ENCODE measurements at places on chromosomes 3 and 15.
A peak's percentile ranks its signal among the peaks of the same experiment; 100 is the strongest.

DNA sequence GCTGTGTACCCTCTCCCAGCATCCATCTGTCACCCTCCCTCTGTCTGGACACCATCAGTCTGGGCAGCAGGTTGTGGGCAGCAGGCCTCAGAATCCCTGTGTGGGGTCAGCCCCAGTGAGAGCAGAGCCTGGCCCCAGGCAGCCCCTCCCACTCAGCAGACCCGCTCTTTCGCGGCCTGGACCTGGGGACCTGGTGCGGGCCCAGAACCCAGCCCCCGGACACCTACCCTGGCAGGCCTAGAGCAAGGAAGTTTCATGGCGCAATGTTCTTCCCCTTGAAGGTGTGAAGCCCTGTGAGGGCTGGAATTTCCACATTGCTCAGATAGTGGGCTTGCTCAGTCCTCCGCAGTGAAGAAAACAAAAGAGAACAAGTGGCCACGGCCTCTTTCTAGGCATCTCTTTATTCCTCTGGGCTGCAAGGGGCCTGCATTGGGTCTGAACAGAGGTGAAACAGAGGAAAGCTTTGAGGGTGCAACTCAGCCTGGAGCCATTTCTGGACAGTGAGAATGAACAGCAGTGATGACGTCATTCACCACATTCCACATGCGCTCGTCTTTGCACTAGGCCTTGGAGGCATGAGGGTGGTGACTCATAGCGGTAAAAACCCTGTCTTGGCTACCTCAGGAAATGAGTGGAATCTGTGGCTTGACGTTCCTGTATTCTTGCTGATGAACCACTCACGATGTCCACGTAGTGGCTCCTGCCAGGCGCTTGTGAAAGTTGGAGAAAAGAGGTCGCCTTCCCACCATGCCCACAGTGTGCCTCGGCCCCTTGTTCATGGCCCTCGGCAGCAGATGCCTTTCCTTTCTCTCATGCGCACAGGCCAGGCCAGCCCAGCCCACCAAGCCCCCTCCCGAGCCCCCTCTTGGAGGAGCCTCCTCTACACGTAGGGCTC lies 66.1 kb downstream of the SLC30A4 start:
- DNase-seq: peak; percentile 99

DNA sequence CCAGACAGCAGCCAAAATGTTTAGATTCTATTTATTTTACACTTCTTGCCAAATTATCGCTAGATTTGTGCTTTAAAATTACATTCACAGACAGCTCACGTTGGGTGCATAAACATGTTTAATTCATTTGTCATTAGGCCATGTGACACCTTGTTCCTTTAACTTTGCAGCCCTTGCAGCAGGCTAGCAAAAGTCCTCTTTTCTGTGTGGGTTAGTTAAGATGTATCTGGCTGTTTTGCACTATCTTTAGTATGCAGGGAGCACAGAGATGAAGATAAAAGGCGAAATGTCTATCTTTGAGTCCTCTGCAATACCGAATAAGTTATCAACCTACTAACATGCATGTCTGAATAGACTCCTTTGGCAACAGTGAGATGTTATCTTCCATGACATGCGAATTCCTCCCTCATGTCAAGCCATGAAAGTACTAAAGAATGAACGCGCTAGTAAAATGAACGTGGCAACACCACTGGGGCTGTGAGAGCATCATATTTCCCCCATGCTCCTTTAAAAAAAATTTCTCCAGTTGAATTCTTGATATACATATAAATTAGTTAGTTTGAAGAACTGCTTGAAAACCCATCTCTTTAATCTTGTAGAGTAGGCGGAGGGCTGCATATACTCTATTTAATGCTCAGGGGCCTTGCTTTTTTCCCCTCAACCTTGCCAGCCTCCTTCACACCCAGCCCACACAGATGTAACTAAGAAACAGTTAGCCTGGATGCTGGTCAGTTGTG lies 620.4 kb upstream of the NR2F2 start:
- DNase-seq: no peak

GRCh38 chr15:75176396-75176761 lies 25.3 kb upstream of the C15orf39 start:
- peak; percentile 54 for DNase-seq

- no peak for DNase-seq
These were observed 21.2 kb upstream of the NRG4 start for GRCh38 chr15:76033438-76033837.

GRCh38 chr15:63722204-63722808 lies 111.4 kb downstream of the HERC1 start:
- no peak for DNase-seq

- no peak for DNase-seq
These were observed 138.3 kb downstream of the GSK3B start for GRCh38 chr3:119955972-119956371.

DNA sequence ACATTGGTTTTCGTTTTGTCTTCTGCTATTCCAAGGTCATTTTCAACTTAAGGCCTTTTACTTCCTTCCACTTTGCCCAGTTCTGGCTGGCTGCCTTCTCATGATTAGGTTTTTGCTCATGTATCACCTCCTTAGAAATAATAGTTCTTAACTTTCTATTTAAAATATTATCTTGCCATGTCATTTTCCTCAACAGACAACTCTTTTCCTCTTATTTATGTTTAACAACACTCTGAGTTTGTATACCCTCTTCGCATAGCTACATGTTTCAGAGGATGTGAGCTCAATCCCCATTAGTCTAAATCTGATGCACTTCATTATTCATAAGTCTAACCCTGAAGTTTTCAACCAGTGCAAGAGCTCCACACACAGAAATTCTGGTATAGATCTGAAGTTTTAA lies 299.1 kb downstream of the BCHE start:
- DNase-seq: no peak

- DNase-seq: no peak
These were observed 66.2 kb downstream of the CORO2B start for GRCh38 chr15:68644996-68645395.

DNA sequence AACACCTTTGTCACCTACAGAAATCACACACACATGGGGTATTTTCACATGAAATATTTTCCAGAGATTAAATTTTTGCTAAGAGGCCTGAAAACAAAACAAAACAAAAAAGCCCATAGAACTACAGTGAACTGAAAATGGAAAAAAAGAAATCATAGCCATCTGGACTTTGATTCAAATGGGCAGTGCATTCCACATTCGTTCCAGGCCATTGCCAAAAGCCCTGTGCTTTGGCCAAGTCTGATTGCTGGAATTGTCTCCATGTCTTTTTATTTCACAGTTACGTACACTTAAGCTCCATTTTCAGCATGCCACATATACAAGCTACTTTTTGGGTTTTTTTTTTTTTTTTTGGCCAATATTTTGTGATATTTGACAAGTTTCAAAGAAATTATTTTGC lies 47.1 kb downstream of the TFG start:
- DNase-seq: no peak

- DNase-seq: no peak
These were observed 31.0 kb upstream of the KLHL6 start for GRCh38 chr3:183586477-183586876.

DNA sequence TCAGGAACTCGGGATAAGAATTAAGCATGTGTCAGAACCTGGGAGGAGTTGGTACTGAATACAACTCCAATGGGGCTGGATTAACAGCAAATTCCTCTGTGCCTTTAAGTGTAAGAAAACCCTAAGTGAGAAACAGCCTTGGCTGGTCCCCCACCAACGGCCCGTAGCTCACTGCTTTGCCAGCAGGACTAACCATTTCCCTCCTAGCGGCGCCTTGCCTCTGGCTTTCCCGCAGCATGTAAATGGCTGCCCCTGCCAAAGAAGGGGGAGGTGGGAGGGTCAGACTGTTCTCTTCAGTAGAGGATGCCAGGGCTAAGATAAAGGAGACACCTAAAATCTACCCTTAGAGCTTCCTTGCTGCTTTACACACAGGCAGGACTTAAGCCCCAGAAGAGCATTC lies 51.0 kb upstream of the SH3GL3 start:
- DNase-seq: no peak

DNA sequence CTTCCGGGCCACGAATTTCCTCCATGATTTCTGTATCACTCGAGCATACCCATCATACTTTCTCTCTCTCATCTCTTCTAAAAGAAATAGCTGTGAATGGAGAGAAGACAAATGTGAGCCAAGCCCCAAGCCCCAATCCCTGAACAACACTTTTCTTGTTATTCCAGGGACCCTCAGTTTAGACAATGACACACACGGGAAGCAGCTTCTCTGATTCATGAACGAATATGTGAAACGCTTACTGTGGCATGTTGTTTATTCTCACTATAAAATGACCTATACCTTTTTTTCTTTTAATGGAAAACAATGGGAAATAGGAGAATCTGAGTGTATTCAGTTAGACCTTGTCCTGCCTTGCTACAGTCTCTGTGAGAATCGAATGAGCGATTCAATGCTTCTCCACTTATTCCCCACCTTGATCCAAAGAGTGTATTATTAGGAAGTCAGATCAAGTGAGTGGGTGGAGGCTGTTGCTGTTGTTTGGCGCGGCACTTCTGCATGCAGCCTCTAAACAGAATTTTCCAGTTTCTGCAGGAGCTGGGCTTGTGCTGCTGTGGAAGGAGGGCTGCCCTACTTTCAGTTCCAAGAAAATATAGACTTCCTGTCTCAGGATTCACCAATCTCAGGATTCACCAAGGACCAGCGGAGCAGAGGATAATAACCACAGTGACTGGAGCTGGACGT lies 32.4 kb upstream of the LDHAL6B start:
- DNase-seq: peak; percentile 32

- DNase-seq: peak; percentile 57
These were observed 1273.0 kb downstream of the OTOL1 start for GRCh38 chr3:162769564-162769963.

DNA sequence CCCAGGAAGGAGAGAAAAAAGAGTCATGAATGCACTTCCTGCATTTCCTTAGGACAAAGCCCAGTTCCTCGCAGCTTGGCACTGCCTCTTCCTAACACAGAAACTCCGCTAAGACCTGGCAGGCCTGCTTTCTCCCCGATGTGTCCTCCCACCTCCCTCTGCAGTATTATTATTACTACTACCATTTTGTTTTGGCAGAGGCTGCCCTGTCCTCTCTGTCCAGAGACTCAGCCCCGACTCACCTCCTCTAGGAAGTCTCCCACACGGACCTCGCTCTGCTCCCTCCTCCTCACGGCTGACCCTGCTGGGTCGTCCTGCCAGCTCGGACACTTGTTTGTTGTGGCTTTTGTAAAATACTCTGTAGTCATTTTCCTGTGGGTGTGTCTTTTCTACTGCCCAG lies 107.2 kb upstream of the HACD2 start:
- no peak for DNase-seq

GRCh38 chr3:154971771-154972326 lies 108.3 kb upstream of the MME start:
- DNase-seq: no peak

DNA sequence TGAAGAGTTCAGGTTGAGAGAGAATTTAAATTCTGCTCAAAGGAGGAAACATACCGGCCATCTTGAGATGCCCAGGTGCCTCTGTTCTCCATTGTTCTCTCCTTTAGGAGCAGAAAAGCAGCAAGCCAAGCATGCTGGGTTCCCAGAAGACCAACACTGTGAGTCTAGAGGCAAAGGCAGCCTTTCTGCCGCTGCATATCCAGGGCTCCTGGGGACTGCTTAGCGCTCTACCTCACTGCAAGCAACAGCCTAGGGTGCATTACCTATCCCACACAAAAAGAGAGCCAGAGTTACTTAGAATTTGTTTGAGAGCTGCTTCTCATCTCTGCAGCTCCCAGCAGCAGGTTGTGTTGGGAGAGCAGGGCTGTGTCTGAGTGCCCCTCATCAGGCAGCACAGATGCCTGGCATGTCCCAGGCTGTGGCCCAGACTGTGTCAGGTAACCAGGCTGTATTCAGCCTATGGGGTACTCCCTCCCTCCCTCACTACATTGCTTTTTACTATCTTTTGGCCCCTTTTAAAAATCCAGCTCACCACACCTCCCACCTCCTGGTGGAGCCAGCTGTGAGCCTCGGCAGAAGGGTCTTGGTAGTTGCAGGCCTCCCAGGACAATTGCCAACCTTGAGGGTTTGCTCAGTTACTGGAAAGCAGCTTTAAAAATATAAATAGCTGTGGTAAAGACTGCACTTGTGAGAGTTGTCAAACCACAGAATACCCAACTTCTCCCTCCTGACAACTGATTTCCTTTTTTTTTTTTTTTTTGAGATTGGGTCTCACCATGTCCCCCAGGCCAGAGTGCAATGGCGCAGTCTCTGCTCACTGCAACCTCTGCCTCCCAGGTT lies 30.2 kb downstream of the BCL2L10 start:
- DNase-seq: peak; percentile 47

DNA sequence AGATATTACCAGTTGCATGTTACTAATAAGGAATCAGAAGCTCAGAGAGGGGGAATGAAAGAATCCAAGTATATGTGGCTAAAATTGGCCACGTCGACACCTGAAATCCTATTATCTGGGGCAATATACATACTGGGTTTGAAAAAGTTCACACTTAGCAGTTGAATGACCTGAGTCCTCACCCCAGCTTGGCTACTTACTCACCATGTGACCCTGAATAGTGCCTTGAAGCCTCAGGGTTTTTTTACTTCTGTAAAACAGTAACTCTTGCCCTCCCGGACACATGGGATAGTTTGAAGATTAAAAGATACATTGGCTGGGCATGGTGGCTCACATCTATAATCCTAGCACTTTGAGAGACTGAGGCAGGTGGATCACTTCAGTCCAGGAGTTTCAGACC lies 342.2 kb upstream of the TPRG1 start:
- no peak for DNase-seq

DNA sequence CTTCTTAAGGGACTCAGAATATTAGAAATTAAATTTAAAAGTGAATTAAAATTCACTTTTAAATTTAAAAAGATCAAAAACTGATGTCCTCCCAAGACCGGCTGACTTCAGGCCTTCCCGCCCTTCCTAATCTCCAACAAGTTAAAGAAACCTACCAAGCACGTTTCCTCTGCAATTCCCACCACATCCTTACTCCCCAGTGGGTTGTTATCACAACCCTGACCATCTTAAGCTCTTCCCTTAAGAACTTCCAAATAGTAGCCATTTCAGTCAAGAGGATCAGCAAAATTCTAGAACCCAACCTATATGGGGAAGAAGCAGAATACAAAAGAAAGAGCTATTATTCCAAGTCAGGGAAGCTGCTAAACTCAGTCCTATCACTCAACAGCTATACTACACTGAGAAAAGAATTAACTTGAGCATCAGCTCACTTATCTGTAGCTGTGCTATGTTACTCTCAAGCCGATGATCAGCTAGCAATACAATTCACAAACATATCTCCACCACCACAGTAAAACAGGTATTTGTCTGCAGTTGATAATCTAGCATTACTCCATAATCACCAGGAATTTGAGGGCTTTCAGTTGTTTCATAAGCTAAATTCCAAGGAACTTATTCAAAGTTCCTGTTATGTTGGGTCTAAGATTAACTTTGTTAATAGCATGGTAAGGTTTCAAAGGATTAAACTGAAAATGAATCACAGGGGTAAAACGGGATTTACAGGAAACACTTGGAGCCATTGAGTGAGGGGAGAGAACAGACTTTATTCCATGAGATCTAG lies 14.3 kb downstream of the ABCC5 start:
- DNase-seq: peak; percentile 58

GRCh38 chr15:60917461-60918145 lies 311.5 kb downstream of the RORA start:
- peak; percentile 23 for DNase-seq

Measured in mesenchymal stem cell (in vitro differentiated cells and primary cell).